ENCODE measurements at places on chromosomes 5 and 9. TPM values are rescaled to one million over a fixed set of nuclear protein-coding genes. Genes with fewer than 3 reads are reported as not detected.

OLFM1 gene
- polyA plus RNA-seq, result 0.20 TPM

LAMC3 gene
- polyA plus RNA-seq, result not detected

C5orf63 gene
- 11.1 TPM for polyA plus RNA-seq

CLK4 gene
- 31.1 TPM for polyA plus RNA-seq

MAP1B gene
- 0.10 TPM for polyA plus RNA-seq

WDR38 gene
- polyA plus RNA-seq, result not detected

ZNF618 gene
- polyA plus RNA-seq, result 2.2 TPM

PCDHGB4 gene
- 0.08 TPM for polyA plus RNA-seq

IFNA21 gene
- not detected for polyA plus RNA-seq

CTSV gene
- polyA plus RNA-seq, result not detected

FAM221B gene
- polyA plus RNA-seq, result not detected

C9orf50 gene
- not detected for polyA plus RNA-seq

NMUR2 gene
- not detected for polyA plus RNA-seq

DMGDH gene
- 0.70 TPM for polyA plus RNA-seq

ZBTB43 gene
- 13.7 TPM for polyA plus RNA-seq

PCDHAC2 gene
- not detected for polyA plus RNA-seq

GFI1B gene
- 0.74 TPM for polyA plus RNA-seq

BNC2 gene
- not detected for polyA plus RNA-seq

DNAH5 gene
- polyA plus RNA-seq, result not detected

SOX30 gene
- 0.81 TPM for polyA plus RNA-seq

STC2 gene
- polyA plus RNA-seq, result not detected

TCF7 gene
- polyA plus RNA-seq, result 41.7 TPM

EIF4E1B gene
- not detected for polyA plus RNA-seq

SELENOP gene
- polyA plus RNA-seq, result not detected

MLANA gene
- not detected for polyA plus RNA-seq

OR1B1 gene
- polyA plus RNA-seq, result not detected

HTR4 gene
- not detected for polyA plus RNA-seq

RORB gene
- polyA plus RNA-seq, result not detected

VLDLR gene
- polyA plus RNA-seq, result not detected

FGF18 gene
- not detected for polyA plus RNA-seq

FOXD4L5 gene
- polyA plus RNA-seq, result not detected

OR2K2 gene
- not detected for polyA plus RNA-seq

OTULINL gene
- polyA plus RNA-seq, result 1.2 TPM

TMEM245 gene
- 14.5 TPM for polyA plus RNA-seq

PCDHB14 gene
- polyA plus RNA-seq, result not detected

KCNMB1 gene
- polyA plus RNA-seq, result not detected

RPP25L gene
- 48.4 TPM for polyA plus RNA-seq

PCDHB12 gene
- not detected for polyA plus RNA-seq

MCTP1 gene
- 2.6 TPM for polyA plus RNA-seq

HTR1A gene
- polyA plus RNA-seq, result not detected

IL3 gene
- polyA plus RNA-seq, result not detected

MARCHF11 gene
- polyA plus RNA-seq, result not detected

SV2C gene
- polyA plus RNA-seq, result not detected

Measured in IgD-negative memory B cell (primary cell).